Spleen (tissue), 13 donors: ENCODE measurements at places on chromosomes 12 and 14. TPM values are rescaled to one million over a fixed set of nuclear protein-coding genes. Genes with fewer than 3 reads are reported as not detected.

- no peak for DNase-seq
Measured at GRCh38 chr12:116628989-116629388, 69.8 kb downstream of the MAP1LC3B2 start.

The EGLN3 gene
- total RNA-seq: 8.8 TPM

- DNase-seq: no peak
Measured at GRCh38 chr14:90814806-90815571, 1.2 kb downstream of the TTC7B start.

DNA sequence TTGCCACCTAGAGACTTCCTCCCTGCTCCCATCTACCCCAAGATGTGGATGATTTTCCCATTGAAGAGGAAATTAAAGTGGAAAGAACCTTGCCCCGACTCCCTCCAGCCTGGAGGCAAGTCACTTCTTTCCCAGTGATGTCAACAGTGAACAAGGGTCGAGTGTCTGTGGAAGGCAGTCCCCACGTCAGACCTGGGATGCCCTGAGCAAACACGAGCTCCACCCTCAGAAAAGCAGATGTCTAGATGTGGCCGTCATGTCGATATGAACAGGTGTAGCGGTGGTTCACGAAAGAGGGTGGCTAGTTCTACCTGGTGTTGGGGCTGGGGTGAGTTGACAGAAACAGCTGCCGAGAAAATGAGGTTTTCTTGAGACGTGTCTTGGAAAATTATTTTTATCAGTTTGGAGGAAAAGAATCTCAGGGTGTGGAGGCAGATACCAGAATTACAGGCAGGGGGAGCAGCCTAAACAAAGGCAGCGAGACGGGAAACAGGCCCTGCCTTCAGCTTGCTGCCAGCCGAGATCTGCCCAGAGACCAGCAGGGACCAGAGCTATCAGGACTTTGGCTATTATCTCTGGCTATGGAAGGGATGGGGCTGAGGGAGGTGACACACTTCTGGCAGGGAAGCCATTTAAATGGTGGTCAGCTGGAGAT, 25.9 kb downstream of the SYNDIG1L start:
- DNase-seq: no peak

GRCh38 chr12:99195474-99195873, 452.1 kb upstream of the GARIN6 start:
- no peak for DNase-seq

The LRP1 gene
- 216 TPM for total RNA-seq

GRCh38 chr14:69715725-69716477, 51.0 kb upstream of the SRSF5 start:
- no peak for DNase-seq
